ENCODE measurements at places on chromosomes 16 and 17. TPM values are rescaled to one million over a fixed set of nuclear protein-coding genes. Genes with fewer than 3 reads are reported as not detected.

SLC47A1 gene
- total RNA-seq: 0.26 TPM

MT4 gene
- not detected for total RNA-seq

STARD3 gene
- 54.7 TPM for total RNA-seq

MKS1 gene
- 18.8 TPM for total RNA-seq

ABCA3 gene
- 10.0 TPM for total RNA-seq

OVCA2 gene
- total RNA-seq: 44.0 TPM

SHCBP1 gene
- total RNA-seq: 46.5 TPM

DLX3 gene
- not detected for total RNA-seq

TPSAB1 gene
- total RNA-seq: not detected

B9D1 gene
- total RNA-seq: 4.3 TPM

- peaks cover 71% of the 10 kb centered on the region for H3K4me1 ChIP-seq
- no peak overlapping the region for H3K27ac ChIP-seq
- H3K4me3 ChIP-seq: no peak overlapping the region
- no peak for DNase-seq
Observed at GRCh38 chr16:23858542-23858941, 22.8 kb downstream of the PRKCB start.

DNA sequence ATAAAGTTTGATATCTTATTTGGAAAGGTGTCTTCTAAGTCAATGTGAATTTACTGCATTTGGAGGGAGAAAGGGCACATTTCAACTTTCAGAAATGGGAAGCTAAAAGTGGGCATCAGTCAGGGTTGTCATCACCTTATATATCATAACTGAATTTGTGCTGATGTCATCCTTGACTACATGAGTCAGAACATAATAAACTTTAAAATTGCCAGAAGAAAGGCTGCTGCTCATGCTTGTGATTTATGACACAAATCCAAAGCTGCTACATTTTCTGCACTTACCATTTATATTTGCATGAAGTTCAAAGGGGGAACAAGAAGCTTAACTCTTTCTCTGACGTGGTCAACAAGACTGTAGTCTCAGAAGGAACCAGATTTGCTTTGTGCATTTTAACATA is 196.6 kb downstream of the UTP18 start:
- DNase-seq: no peak
- H3K27me3 ChIP-seq: peaks cover 2% of the 10 kb centered on the region
- H3K27ac ChIP-seq: no peak overlapping the region
- no peak overlapping the region for H3K4me3 ChIP-seq
- H3K36me3 ChIP-seq: no peaks in the 10 kb centered on the region

- no peaks in the 10 kb centered on the region for H3K4me1 ChIP-seq
- no peaks in the 10 kb centered on the region for H3K36me3 ChIP-seq
- H3K27me3 ChIP-seq: peaks cover 6% of the 10 kb centered on the region
- no peak for DNase-seq
Observed at GRCh38 chr17:73342050-73342522, 30.3 kb upstream of the CDC42EP4 start.

GRCh38 chr16:68345351-68345810 is 34.6 kb downstream of the PRMT7 start:
- no peak for DNase-seq
- no peak overlapping the region for H3K4me3 ChIP-seq
- no peaks in the 10 kb centered on the region for H3K27me3 ChIP-seq
- peaks cover 65% of the 10 kb centered on the region for H3K36me3 ChIP-seq
- H3K27ac ChIP-seq: no peak overlapping the region

DNA sequence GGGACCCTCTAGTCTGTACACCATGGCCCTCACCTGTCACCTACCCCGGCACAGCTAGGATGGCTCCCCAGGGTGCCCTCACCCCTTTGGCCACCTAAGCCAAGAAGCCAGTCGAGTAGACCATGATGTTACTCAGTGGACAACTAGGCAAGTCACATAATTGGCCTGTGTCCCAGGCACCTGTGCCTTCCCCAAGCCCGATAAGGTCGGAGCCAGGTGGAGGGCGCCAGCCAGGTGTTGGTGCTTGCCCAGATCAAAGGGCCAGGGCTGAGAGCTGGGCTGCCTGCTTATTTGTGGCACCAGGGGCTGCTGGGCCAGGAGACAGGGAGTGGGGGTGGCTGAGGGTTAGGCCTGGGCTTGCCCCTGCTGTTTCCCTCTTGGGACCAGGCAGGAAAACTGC is 16.8 kb downstream of the SPNS2 start:
- H3K4me1 ChIP-seq: peaks cover 5% of the 10 kb centered on the region
- H3K27me3 ChIP-seq: peaks cover 4% of the 10 kb centered on the region
- H3K4me3 ChIP-seq: no peak overlapping the region
- H3K36me3 ChIP-seq: no peaks in the 10 kb centered on the region

- peak overlapping the region; percentile 86 for H3K27ac ChIP-seq
- H3K36me3 ChIP-seq: no peaks in the 10 kb centered on the region
- H3K4me1 ChIP-seq: peaks cover 36% of the 10 kb centered on the region
- peak overlapping the region; percentile 89 for H3K4me3 ChIP-seq
- DNase-seq: peak; percentile 59
Observed at GRCh38 chr16:67842509-67843342, 606 bp downstream of the THAP11 start.

DNA sequence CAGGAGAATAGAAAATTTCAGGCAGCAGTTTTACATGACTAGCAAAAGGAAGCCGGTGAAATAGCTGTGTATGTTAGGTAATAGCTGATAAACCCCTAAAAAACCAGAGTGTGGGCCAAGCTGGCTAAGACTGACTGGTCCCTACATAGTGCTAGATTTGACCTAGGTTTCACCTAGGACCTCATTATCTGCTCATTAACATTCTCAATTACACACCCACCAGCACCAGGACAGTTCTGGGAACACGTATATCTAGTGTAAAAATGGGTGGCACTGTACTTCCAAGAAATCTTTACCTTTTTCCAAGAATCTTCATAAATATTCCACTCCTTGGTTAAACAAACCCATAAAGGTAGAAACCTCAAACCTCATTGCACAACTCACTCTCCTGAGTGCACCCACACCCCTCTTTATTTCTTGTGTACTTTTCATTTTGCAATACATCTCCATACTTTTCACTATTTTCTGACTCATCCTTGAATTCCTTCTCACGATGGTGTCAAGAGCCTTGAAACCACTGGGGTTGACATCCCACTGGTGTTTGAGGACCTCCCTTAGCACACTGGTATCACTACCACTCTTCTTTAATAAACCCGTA is 262.7 kb upstream of the KCNJ16 start:
- H3K4me1 ChIP-seq: no peaks in the 10 kb centered on the region
- H3K27ac ChIP-seq: no peak overlapping the region
- H3K36me3 ChIP-seq: no peaks in the 10 kb centered on the region
- DNase-seq: no peak

DNA sequence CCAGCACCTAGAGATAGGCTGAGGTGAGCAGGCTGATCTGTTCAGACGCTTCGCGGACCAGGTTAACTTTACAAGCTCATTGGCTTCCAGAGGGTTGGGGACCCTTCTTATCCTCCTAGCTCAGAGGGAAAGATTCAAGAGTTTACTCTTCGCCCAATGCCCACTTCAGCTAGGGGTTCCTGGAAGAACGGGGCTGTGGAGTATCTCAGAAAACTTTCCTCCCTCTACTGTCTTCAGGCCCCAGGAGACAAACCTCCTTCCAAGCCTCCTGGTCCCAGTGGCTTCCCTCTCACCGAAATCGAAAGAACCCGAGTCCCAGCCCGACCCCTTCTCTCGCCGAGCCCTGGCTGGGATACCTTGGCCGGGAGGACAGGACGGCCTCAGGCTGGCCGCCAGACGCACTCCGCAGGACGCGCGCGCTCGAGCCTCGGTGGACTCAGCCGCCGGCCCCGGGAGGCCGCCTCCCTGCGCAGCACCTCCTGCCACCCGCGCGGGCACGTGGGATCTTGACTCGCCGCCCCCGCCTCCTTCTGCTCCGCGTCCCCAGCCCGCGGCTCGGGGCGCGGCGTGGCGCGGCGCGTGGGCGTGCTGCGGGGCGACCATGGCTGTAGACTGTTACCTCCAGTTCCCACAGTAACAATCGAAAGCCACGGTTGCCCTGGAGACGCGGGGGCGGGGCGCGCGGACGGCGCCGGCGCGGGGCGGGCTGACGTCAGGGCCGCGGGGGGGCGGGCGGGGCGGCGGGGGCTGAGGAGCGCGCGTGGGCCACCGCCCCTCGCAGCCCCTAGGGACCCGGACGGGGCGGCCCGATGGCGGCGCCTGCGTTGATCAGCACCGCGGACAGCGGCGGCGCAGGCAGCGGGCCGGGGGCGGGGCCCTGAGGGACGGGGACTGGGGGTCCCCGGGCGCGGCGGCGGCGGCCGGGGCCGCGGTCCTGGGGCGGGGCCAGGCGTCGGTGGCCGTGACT is 5.3 kb upstream of the HIC1 start:
- peak; percentile 91 for DNase-seq
- peaks cover 35% of the 10 kb centered on the region for H3K4me1 ChIP-seq
- H3K4me3 ChIP-seq: peak overlapping the region; percentile 80
- H3K27ac ChIP-seq: peak overlapping the region; percentile 82
- peaks cover 12% of the 10 kb centered on the region for H3K27me3 ChIP-seq

- DNase-seq: no peak
- H3K4me3 ChIP-seq: peak overlapping the region; percentile 40
- H3K4me1 ChIP-seq: peaks cover 35% of the 10 kb centered on the region
Observed at GRCh38 chr17:40069751-40070708, 7.3 kb downstream of the THRA start.

DNA sequence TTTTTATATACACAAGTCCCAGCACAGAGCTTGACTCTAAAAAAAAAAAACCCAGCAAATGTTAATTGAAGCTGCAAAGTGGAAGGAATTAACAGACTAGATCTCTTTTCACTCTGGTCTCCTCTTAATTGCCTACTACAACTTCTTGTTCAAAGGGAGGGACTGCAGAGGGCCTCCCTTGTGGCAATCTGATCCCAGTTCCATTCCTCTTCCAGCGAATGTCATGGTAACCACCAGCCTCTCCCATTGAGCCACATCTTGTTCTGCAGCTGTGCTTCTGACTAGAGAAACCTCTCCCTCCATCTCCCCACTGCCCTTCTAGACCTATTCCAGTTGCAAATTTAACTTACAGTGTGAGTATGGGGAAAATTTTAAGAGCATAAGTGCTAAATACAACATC is 5.9 kb downstream of the SUPT6H start:
- no peak for DNase-seq
- H3K4me1 ChIP-seq: peaks cover 50% of the 10 kb centered on the region
- no peak overlapping the region for H3K4me3 ChIP-seq

DNA sequence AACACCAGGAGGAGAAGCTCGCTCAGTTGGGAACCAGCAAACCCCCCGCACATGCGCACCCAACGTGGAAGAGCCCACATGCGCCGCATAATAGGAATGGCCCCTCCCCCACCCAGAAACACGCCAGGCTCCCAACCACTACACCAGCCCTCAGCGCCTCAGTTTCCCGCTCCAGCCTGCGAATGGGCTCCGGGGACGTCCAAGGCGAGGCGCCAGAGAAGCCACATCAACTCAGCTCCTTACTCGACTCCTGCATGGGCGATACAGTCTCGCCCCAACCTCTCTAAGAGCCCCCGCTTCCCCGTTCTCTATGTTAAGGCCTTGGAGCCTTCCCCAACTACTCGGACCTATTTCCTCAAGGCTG is 504 bp downstream of the SRSF1 start:
- peak; percentile 42 for DNase-seq
- peaks cover 67% of the 10 kb centered on the region for H3K4me1 ChIP-seq
- no peaks in the 10 kb centered on the region for H3K27me3 ChIP-seq
- peak overlapping the region; percentile 99 for H3K4me3 ChIP-seq
- peak overlapping the region; percentile 99 for H3K27ac ChIP-seq

DNA sequence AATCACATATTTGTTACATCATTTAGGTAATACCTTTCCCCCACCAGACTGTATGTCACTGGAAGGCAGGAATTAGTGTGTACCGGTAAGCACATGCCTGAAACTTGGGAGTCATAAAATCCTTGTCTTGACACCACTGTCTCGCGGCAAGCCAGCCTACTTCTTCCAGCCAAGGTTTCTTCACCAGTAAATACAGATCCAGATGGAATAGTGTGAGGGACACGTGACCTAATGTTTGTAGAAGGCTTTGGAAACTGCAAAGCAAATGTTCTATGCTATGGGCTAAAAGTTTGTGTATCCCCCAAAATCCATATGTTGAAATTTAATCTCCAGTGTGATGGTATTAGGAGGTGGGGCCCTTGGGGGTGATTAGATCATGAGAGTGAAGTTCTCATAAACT is 126.1 kb downstream of the HS3ST4 start:
- no peak overlapping the region for H3K4me3 ChIP-seq
- no peaks in the 10 kb centered on the region for H3K36me3 ChIP-seq
- DNase-seq: no peak
- H3K27me3 ChIP-seq: no peaks in the 10 kb centered on the region
- H3K4me1 ChIP-seq: no peaks in the 10 kb centered on the region
- no peak overlapping the region for H3K27ac ChIP-seq

DNA sequence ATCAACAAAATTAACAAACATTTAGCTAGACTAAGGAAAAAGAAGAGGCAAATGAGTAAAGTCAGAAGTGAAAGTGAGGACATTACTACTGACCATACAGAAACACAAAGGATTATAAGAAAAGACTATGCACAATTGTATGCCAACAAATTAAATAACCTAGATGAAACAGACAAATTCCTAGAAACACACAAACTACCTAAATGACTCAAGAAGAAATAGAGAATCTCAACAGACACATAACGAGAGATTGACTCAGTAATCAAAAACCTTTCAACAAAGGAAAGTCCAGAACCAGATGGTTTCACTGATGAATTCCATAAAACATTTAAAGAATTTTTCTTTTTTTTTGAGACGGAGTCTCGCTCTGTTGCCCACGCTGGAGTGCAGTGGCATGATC is 35.7 kb upstream of the MYLK3 start:
- H3K36me3 ChIP-seq: peaks cover 4% of the 10 kb centered on the region
- peaks cover 4% of the 10 kb centered on the region for H3K27me3 ChIP-seq
- no peak overlapping the region for H3K4me3 ChIP-seq
- H3K4me1 ChIP-seq: peaks cover 17% of the 10 kb centered on the region
- H3K27ac ChIP-seq: no peak overlapping the region

- H3K27ac ChIP-seq: no peak overlapping the region
- H3K4me1 ChIP-seq: peaks cover 41% of the 10 kb centered on the region
Observed at GRCh38 chr17:2405247-2405926, 4.5 kb upstream of the MNT start.

GRCh38 chr17:80675438-80676095 is 130.9 kb downstream of the RPTOR start:
- H3K36me3 ChIP-seq: peaks cover 25% of the 10 kb centered on the region
- H3K27ac ChIP-seq: peak overlapping the region; percentile 50
- peak overlapping the region; percentile 22 for H3K4me3 ChIP-seq
- no peak for DNase-seq

DNA sequence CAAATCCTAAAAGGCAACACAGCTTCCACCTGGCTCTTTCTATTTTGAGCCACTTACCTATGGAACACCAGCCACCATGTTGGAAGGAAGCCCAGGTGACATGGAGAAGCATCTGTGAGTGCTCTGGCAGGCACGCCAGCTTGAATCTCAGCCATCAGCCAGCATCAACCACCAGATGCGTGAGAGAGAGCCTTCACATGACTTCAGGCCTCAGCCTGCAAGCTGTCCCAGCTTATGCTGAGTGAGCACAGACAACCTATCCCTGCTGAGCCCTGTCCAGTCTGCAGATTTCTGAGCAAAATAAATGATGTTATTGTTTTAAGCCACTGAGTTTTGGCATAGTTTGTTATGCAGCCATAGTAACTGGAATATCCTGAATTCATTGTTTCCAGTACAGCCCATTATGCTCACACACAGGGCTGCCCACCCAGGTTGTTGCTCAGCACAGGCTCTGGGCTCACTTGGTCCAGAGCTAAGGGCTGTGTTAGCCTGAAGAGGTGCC is 35.1 kb downstream of the TMEM238L start:
- H3K4me3 ChIP-seq: no peak overlapping the region
- H3K4me1 ChIP-seq: no peaks in the 10 kb centered on the region
- H3K27me3 ChIP-seq: no peaks in the 10 kb centered on the region
- H3K36me3 ChIP-seq: no peaks in the 10 kb centered on the region
- DNase-seq: no peak
- no peak overlapping the region for H3K27ac ChIP-seq

Measured in activated T-helper 1 cell treated with anti-CD3 and anti-CD28 coated beads, Interleukin-12 subunit alpha, Interleukin-12 subunit beta, Interleukin-2, Interleukin-4 antibody, amounts not matched to agents 30 ng/mL and 10 ng/mL and 1 ng/mL, durations not matched to agents 14 hours and 24 hours and 36 hours (primary cell).